ENCODE measurements at places on chromosomes 13 and 19. TPM values are rescaled to one million over a fixed set of nuclear protein-coding genes. Genes with fewer than 3 reads are reported as not detected.

Gene EFNA2
- not detected for polyA plus RNA-seq

Gene SYNGR4
- not detected for polyA plus RNA-seq

Gene LILRA5
- 16.3 TPM for polyA plus RNA-seq

Gene ABHD8
- 7.9 TPM for polyA plus RNA-seq

Gene DCT
- polyA plus RNA-seq = 0.06 TPM
